ENCODE measurements at places on chromosomes 4 and X.

DNA sequence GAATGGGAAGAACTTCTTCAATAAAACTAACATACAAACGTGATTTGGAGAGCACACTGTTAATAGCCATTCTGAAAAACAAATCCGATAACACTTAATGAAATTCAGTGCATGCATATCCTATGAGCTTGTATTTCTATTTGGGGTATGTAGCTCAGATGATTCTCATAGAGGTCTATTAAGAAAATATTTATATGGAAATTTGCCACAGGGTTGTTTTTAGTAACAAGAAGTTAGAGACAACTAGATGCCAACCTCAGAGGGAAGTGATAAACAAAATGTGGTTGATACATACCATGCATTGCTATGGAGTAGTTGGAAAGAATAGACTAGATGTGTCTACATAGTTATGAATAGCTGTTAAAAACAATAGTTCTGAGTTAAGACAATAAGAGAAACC is 395.8 kb upstream of the MAGEB18 start:
- DNase-seq, result no peak

- DNase-seq, result no peak
Measured at GRCh38 chr4:128516301-128516969, 228.8 kb upstream of the PGRMC2 start.

DNA sequence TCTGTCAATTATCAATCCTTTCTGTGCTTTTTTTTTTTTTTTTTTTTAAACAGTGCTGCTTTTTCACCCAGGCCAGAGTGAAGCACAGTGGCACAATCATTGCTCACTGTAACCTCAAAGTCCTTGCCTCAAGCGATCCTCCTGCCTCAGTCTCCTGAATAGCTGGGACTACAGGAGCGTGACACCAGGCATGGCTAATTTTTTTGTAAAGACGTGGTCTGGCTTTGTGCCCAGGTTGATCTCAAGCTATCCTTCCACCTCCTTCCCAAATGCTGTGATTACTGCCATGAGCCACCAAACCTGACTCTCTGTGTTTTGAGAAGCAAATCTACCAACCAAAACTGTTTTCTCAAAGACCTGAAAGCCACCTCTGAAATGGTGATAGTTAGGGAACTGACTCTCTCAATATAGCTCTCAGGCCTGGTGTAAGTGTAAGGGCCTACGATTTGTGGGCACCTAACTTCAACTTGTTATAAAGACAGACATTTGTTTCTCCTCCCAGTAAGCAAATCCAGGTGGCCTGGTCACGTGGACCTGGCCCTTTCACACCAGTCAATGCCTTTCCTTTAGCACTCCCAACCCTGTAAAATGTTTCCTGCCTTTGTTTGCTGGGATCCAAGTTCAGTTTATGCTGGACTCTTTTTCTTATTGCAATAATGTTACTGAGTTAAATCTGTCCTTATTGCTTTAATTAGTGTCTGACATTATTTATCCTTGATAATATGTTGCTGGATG is 2015.9 kb downstream of the PCDH7 start:
- DNase-seq, result no peak

- DNase-seq, result peak; percentile 18
Measured at GRCh38 chrX:150872773-150873336, 25.6 kb downstream of the CD99L2 start.

DNA sequence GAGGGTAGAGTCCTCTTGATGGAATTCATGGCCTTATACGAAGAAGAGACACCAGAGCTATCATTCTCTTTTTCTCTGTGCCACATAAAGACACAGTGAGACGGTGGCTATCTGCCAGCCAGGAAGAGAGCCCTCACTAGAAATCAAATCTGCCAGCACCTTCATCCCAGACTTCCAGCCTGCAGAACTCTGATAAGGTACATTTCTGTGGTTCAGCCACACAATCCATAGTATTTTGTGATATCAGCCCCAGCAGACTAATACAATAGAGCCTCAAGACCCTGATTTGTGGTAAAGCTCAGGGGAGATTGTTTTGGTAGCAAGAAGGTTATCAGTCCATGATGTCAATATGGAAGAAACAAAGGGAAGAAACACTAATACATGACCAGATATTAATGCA is 1213.2 kb downstream of the NLGN4X start:
- DNase-seq, result no peak

- no peak for DNase-seq
Measured at GRCh38 chr4:5009796-5010195, 9.5 kb downstream of the CYTL1 start.

- DNase-seq, result no peak
Measured at GRCh38 chr4:84298023-84298718, 200.9 kb downstream of the NKX6-1 start.

DNA sequence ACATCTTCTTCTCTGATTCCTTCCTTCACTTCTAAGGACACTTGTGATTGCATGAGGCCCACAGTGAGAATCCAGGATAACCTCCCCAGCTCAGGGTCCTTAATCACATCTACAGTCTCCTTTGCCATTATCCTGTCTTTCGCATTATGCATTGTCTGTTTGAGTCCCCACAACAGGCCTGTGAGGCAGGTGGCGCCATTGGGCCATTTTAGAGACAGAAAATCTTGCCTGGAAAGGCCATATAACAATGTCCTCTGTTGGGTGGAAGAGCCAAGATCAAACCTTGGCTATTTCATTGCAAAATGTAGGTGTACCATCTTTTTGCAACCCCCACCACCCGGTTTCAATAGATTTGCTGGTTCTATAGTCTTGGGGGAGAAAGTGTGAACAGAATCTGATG is 11.8 kb upstream of the DCUN1D4 start:
- DNase-seq, result peak; percentile 55

DNA sequence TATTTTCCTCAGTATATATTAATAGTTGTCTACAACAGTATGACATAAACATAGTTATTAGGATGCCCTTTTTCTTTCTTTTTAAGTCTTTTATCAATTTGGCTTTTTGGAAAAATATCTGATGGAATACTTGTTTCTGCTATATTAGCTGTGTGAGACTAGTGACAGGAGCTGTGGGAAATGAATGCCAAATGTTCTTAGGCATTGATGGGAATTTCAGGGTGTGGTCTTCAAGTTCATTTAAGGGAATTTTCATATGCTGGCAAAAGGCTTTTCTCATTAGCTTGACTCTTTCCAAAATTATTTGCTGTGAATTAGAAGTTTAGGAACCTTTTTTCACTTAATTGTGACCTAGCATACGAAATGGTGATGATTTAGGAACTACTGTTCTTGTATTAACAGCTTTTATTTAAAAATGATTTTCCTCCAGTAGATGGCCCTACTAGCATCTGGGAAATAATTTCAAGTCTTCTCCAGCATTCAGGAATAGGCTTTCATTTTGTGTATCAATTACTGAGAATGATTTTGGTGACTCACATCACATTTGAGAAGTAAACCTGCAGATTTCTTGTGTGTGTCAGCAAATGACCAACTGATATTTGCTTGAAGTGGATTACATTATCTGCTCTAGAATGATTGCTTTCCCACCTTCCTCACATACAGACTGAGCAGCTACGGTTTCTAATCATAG is 70.9 kb downstream of the HTT start:
- DNase-seq, result peak; percentile 30

GRCh38 chr4:92234393-92235176 is 69.2 kb upstream of the GRID2 start:
- DNase-seq, result no peak

GRCh38 chrX:154800478-154801210 is 4.6 kb downstream of the MPP1 start:
- DNase-seq, result no peak

GRCh38 chrX:53511322-53511721 is 77.2 kb upstream of the HSD17B10 start:
- DNase-seq, result no peak

- DNase-seq, result no peak
Measured at GRCh38 chr4:169795585-169795984, 37.8 kb upstream of the HPF1 start.

DNA sequence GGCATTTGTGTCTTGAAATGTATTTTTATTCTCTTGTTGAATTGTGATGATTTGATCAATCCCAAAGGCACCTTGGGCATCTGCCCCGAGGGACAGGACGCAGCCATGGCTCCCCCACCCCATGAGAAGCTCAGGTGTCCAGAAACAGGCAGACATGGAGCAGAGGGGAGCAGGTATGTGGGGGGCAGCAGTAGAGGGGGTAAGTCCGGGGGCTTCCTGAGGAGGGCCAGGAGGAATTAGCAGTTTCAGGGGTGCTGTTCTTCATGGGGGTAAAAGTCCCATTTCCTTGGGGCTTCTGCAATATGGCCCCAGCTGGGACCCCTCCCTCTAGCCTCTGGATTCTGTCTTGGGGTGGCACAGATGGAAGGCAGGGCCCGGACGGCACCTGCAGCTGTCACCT is 67.0 kb upstream of the HMX1 start:
- no peak for DNase-seq

- no peak for DNase-seq
Measured at GRCh38 chr4:111988514-111988913, 156.7 kb upstream of the FAM241A start.

GRCh38 chrX:20620306-20620705 is 353.6 kb upstream of the RPS6KA3 start:
- DNase-seq, result no peak

DNA sequence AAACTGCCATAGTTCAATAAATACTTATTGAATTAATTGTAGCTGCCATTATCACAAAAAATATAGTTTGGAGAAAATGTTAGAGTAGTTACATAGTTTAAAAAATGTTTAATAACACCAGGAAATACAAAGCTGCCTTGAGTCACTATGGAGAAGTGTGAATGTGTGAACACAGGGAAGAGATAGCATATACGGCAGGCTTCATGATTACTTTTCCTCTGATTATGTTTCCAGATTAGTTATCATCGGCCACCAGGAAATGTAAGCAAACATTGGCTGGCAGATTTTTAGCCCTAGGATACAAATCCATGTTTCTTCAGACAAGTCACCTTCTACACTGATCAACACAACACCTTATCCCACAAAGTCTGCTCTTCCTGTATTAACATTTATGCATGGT is 4.4 kb downstream of the PRDM5 start:
- no peak for DNase-seq

DNA sequence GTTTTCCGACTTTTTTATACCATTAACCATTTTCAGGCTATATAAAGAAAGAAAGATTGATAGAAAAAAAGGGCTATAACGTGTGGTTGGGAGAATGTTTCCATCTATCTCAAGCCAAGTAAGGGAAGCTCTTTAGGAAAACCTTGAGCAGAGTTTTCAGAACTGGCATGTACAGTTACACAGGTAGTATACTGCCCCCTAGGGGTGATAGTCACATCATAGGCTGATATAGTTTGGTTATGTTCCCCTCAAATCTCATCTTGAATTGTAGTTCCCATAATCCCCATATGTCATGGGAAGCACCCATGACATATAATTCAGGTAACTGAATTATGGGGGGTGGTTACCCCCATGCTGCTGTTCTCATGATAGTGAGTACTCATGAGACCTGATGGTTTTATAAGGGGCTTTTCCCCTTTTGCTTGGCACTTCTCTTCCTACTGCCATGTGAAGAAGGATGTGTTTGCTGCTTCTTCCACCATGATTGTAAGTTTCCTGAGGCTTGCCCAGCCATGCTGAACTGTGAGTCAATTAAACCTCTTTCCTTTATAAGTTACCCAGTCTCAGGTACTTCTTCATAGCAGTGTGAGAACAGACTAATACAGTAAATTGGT is 186.8 kb downstream of the TMA16 start:
- peak; percentile 26 for DNase-seq

GRCh38 chr4:174036576-174036975 is 246.9 kb downstream of the FBXO8 start:
- no peak for DNase-seq

- no peak for DNase-seq
Measured at GRCh38 chr4:2269618-2270163, 7.8 kb upstream of the MXD4 start.

DNA sequence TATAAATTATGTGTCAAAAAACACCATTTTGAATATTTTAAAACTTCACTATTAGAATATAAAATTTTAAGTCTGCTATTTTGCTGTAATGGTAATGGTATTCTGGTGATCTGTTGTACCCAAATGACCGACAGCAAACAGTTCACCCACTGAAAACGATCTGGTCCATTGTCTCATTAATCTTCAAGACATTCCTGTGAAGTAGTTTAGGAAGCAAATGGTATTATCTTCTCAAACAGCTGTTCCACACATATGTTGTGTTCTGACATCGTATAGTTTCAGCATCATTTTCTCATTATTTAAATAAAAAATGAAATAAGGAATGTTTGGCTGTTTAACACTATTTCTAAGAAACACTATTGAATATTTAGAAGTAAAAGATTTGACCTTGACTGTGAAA is 98.1 kb downstream of the WWC2 start:
- DNase-seq, result no peak

- no peak for DNase-seq
Measured at GRCh38 chrX:128518508-128518907, 466.3 kb upstream of the ACTRT1 start.

- no peak for DNase-seq
Measured at GRCh38 chr4:111011458-111011857, 388.6 kb upstream of the PITX2 start.

DNA sequence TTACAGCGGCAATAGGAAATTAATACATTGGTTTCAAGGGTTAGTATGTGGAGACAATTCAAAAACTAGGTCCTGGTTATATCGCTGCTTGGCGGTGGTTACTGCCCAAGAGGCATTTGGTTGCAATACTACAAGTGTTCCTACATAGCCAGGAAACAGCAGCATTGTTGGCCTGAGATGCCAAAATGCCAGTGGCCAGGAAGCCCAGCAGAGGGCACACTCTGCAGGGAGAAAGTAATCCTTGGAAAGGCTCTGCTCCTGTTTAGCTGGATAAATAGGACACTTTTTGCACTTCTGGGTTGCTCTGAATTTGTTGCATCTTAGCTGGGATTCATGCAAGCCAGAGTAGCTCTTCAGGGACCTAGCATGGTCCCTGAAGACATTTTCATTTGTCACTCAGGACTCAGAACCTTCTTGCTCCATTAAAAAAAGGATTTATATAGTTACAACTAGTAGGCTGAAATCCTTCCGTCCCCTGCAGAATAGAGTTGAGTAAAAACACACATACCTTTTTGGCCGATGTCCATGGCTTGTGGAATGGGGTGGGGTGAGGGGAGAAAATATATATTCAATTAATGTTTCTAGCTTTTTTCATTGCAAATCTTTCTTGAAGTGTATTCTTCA is 8.1 kb upstream of the GPR119 start:
- DNase-seq, result peak; percentile 50

GRCh38 chr4:169103966-169104412 is 93.9 kb upstream of the CBR4 start:
- no peak for DNase-seq

DNA sequence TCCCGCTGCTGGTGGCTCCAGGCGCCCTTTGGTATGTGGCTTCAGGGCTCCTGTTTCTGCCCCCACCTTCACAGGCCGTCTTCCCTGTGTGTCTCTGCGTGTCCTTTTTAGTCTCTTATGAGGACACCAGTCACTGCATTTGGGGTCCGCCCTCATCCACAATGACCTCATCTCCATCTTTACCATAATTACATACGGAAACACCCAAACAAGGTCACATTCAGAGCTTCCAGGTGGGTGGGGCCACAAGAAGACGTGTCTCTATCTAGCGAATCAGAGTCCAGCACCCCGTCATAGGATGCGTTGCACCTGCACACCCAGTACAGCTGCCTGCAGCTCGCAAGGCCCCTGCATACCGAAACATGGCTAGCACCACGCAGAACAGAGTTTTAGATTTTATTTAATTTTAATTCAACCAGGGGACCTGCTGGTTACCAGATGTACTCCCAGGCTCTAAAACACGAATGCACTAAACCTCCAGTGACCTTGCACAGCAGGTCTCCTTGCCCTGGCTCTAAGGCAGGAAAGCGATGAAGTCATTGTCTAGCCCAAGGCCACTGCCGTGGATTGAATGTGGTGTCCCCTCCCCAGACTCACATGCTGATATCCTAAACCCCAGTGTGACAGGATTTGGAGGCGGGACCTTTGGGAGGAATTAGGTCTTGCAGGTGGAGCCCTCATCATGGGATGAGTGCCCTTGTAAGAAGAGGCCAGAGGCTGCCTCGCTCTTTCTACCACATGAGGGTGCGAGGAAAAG is 30.3 kb downstream of the ABLIM2 start:
- no peak for DNase-seq
